ENCODE measurements at places on chromosomes 2 and 18.

DNA sequence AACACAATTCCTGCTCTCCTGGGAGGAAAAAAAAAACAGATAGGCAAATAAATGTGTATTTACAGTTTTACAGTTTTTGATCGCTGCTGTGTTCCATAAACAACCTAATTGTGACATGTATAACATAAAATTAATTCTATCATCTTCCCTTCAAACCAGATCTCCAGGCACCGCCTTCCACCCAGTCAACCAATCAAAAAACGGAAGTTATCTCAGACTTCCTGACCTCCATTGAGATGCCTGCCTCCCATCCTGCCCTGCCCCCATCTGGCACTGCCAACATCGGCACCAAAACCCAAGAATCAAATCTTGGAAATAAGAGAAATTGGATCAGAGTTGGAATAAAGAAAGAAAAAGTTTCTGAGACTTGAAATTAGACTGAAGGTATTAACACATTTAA, 3.1 kb upstream of the RIOK3 start:
- no peak for DNase-seq

DNA sequence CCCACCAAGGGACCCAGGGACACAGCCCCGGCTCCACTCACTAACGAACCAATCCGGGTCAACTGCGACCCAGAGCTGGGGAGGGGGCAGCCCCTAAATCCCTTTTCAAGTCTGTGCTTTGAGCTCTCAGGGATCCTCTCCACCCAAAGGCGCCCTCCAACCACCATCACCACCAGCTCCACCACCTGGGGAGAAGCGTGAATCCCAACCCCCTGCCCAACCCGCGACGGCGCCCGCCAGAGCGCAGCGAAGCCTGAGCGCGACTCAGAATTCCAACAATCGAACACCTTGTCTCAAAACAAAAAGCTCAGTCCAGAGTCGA, 497 bp downstream of the DSC3 start:
- DNase-seq: no peak

GRCh38 chr18:12703664-12704063, 822 bp downstream of the PSMG2 start:
- DNase-seq: no peak

DNA sequence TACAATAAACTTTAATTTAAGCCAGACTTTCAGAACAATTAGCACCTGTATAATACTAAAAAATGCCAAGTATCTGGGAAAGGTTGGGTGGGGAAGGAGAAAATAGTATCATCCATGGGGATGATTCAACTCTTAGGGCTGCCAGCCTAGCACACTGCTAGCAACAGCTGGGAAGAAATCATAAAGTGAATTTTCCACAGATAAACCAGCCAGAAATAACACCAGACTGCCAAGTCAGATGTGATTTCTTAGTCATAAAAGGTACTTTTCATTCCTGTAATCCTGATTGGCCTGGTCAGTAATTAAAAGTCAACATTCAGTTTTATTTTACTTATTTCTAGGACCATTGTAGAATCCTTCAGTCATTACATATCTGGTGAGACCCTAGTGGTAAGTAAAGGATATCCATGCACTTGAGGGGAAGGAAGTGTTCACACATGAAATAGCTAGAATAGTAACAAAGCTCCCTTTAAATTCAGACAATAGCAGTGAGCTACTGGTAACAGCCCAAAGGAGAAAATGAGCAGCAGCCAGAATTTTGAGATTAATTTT, 59.4 kb downstream of the LIMS1 start:
- no peak for DNase-seq

DNA sequence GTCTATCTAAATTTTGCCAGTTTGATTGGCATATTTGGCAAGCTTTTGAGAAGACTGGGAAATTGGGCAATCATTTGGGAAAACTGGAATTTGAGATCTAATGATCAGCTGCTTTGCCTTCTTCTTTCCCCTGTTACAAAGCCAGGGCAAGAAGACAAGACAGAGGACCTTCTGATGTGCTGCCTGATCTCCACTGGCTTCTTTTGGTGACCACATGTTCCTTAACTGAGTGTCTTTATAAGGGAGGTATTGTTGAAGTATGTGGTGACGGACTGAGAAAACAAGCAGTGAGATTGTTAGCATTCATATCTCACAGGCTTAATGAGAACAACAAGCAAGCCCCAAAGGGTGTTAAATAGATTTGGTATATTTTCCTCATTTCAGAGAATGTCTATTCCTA, 175.8 kb downstream of the SLC8A1 start:
- no peak for DNase-seq

GRCh38 chr2:108905176-108905575, 83.8 kb downstream of the EDAR start:
- DNase-seq: no peak

- DNase-seq: no peak
Measured at GRCh38 chr18:73318739-73319479, 451.1 kb upstream of the NETO1 start.

DNA sequence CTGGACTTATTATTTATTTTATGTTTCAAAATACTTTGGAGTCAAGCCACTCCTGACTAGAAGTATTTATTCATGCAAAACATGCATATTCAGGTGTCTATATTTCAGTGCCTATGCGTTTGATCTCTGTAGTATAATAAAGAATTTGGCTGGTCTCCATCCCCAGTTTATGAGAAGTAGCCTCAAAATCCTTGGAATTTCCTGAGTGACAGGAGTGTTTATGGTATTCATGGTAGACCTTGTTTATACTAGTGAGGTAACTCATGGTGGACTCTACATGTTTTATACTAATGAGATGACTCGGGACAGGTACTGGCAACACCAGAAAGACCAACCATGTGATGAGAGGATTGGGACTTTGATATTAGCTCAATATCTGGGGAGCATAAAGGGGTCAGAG, 43.9 kb upstream of the CSRNP3 start:
- DNase-seq: no peak

All from activated T-helper 2 cell treated with anti-CD3 and anti-CD28 coated beads, Interferon-gamma antibody, Interleukin-2, Interleukin-4, amounts not matched to agents 10 μg/mL and 5 μg/mL and 100 μg/mL, durations not matched to agents 14 hours and 24 hours and 36 hours (primary cell).